ENCODE measurements at places on chromosomes 5 and 9. TPM values are rescaled to one million over a fixed set of nuclear protein-coding genes. Genes with fewer than 3 reads are reported as not detected.

The TMEM8B gene
- polyA plus RNA-seq: 5.3 TPM

The HTR4 gene
- not detected for polyA plus RNA-seq

DNA sequence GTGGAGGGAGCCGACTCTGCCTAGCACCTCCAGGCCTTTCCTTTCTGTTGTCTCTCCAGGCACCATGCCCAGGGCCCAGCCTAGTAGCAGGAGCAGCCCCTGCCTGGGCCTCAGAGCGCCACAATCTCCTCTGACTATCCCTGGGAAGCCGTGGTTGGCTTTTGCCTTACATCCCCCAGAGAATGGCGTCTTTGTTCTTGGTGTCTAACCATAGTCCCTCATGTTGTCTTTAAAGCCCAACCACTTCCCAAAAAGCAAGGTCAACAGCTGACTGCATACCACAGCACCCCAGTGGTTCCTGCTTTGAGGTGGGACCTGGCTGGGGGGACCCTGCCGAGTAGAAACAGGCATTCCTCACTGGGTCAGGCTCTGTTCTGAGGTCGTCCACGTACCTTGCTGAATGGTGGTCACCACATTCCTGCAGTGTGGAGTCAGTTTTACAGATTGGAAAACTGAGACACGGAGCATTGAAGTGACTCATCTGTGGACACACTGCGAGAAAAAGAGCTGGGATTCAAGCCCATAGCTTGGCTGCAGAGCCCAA lies 13.7 kb upstream of the CERCAM start:
- no peak for DNase-seq

GRCh38 chr9:114117614-114117995 lies 18.5 kb upstream of the KIF12 start:
- no peak for DNase-seq

DNA sequence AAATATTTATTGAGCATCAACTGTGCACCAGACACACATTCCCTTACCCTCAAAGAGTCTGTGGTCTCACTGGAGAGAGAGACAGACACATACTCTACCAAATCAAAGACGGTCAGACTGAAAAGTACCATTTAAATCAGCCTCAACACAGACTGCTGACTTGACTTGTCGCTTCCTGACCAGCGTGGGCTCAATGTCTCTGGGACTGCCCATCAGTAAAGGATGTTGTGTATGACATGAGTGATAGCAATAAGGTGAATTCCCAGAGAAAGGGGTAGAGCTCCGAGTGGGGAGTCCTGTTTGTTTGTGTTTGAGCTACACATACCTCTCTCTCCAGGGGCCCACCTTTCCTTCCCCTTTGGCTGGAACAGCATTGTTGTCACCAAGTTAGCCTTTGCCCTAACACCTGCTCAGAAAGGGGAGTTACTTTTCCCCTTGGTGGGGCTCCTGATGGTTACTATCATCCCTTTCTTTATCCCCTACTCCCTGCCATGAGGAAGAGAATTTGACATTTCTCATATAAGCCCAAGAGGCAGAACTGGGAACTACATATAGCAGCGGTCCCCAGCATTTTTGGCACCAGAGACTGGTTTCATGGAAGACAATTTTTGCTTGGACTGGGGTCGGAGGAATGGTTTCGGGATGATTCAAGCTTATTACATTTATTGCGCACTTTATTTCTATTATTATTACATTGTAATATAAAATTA lies 33.9 kb downstream of the NR4A3 start:
- DNase-seq: no peak

The CLPTM1L gene
- polyA plus RNA-seq: 202 TPM

DNA sequence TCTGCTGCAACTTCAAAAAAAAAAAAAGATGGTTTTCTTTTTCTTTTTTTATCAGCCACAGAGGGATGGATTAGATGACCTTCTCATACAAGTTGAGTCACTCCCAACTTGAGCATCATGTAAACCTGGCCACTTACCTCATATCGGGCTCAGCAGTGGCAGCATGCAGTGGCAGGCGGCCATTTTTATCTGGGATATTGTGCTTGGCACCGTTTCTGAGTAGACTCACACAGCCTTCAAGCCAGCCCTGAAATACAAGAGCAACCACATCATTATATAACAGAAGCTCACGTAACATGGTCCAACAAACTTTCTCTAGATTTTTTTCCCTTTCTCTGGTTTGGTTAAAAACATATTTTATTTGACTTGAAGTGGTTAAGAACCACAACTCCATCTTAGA lies 62.6 kb downstream of the ANKRD55 start:
- no peak for DNase-seq

The OR1Q1 gene
- polyA plus RNA-seq: 0.29 TPM

GRCh38 chr9:79565245-79565644 lies 6.5 kb upstream of the TLE4 start:
- DNase-seq: no peak

The CARD9 gene
- 1.7 TPM for polyA plus RNA-seq

- no peak for DNase-seq
Measured at GRCh38 chr5:602466-603035, 9.6 kb upstream of the CEP72 start.

DNA sequence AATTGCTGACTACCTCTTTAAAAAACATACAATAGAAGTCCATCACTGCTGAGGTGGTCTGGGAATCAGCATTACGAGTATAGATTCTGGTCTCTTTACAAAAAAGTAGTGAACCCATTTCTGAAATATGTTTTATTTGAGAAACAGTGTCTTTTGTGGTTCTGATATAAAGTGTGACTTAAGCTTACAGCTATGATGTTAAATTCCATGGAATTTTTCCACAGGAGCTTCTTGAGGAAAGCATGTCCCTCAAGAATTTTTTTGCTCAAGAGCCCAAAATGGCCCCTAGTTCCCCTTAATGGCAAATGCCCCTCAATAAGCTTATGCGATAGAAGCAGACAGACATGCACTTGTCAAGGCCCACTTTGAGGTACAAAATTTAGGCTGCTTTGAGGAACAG lies 265.7 kb downstream of the FAM170A start:
- no peak for DNase-seq

DNA sequence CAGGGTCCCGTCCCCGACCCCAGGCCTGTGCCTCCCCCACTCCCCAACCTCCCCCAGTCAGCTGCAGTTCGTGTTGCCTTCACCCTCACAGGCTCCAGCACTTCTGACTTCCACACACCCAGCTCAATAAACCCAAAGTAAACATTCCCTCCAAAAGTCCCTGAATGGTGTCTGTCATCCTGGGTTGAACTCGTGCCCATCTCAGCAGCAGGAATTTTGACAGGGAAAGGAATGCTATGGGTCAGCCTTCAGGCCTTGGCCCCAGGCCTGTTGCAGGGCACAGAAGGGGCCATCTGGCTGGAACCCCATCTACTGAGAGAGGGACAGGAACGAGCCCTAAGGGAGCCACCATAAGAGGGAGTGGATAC lies 29.6 kb upstream of the CNOT6 start:
- DNase-seq: no peak

DNA sequence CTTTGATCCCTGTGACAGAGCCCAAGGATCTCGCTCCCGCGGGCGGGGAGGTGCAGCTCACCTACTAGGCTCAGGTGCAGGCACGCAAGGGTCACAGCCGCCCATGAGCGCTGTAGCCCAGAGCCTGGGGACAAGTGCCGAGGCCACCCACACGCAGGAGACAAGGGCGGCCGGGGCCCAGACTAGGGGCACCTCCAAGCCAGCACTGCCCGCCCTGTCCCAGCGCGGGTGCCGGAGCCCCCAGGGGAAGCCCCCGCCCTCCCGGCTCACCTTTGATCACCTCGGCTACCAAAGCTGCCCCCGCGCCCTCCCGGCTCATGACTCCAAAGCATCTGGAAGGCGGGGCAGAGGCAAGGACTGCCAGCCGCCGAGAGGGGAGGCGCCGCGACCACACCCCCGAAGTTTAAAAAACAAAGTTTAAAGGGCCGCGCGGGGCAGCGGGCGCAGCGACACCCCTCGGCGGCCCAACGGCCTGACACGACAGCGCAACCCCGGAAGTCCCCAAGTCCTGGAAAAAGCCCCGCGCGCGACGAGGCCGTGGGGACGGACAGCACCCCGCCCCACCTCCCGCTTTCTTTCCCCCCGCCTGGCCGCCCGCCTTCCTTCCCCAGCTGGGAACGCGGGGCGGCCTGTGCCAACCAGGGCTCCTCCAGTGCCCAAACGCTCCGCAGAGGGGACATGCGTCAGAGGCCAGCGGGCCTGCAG lies 53.0 kb downstream of the CDC14B start:
- DNase-seq: peak; percentile 89

- DNase-seq: no peak
Measured at GRCh38 chr9:79686381-79687130, 114.8 kb downstream of the TLE4 start.

The CFAP77 gene
- polyA plus RNA-seq: 1.1 TPM

DNA sequence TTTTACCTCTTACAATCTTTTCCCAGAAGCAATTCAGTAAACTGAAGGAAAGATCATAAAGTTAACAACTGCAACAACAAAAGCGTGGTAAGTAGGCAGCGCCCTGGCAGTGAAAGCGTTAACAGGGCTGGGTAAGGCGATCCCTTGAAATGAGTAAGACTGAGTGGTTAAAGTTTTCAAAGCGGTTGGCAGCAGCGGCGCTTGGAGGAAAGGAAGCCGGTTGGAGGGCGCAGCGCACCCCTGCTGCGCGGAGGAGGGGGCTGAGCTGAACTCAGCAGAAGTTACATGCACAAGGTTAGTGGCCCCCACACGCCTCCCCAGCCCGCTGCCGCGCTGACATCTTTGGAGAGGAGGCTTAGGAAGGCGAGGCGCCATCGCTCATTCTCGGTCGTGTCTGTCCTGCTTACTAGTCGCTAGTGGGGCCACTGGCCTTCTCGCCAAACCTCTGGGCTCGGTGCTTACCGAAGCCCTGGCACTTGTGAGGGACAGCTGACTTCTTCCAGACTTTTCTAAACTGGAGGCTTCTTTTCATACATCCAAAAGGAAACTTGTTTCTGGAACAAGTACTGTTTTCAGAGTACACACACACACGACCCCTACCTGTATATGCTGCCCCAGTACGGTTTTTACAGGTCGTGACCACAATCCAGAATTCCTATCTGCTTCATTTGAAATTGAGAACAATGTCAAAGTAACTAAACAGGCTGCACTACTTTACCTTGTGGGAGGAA lies at the start of gene SH3RF2:
Gene SH3RF2 (plus strand): TSS at position 178 of the 731 bp plus-strand sequence. CDS start 1,351 bp downstream, outside the sequence.
- no peak for DNase-seq

DNA sequence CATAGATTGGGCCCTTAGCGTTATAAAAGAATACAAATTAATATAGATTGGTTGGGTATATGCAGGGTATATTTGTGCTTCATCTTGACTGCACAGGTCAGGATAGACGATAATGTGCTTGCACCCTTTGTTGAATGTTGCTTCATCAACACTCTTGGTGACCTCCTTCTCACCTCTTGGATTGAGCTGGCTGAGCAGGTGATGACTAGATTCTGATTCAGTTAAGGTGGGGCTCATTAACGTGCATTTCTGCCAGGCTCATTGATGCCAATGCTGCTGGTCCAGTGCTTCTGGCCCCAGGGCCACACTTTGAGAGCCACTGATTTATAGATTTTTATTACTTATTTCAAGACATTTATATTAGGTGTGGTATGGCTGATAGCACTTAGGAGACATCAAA lies 27.7 kb downstream of the PCSK5 start:
- no peak for DNase-seq

GRCh38 chr9:138082918-138083636 lies 205.5 kb downstream of the CACNA1B start:
- DNase-seq: peak; percentile 4

The PCDHB13 gene
- polyA plus RNA-seq: 0.85 TPM

GRCh38 chr5:56159521-56159947 lies 73.6 kb downstream of the ANKRD55 start:
- DNase-seq: no peak

DNA sequence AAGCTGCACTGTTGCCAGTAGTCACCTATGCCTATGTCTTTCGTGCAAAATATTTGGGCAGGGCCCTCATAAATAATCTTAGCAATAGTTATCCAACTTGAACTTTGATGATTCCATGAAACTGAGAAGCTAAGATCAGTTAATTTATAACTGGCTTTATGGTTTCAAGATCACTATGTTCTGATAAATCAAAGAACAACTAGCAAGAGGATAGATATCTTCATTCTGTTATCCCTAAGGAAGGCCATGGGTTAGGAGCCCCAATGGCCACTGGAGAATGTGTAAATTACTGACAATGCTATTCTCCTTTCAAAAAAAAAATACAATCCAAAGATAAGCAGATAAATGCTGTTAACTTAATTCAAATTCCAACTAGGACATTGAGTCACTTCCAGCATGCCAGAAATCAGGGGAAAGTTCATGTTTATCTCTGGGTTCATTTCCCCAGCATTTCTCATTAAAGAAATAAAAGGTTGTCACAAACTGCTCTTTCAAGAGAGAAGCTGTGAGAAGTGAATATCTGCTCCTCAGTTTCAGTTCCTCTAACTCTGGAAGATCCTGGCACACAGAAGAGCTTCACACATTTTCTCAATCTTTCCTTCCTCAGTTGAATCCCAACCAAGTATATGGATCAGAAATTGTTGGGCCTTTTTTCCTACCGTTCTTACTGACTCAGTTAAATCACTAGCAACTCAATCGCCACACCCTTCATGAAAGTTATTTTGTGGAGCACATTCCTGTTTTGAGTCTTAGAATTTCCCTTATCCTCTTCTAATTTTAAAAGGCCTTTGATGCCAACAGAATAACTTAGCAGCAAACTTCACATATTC lies 59.6 kb upstream of the SLC1A1 start:
- DNase-seq: no peak

The PHYHD1 gene
- polyA plus RNA-seq: not detected

The PDLIM4 gene
- 57.1 TPM for polyA plus RNA-seq

GRCh38 chr9:123164285-123164684 lies 104.1 kb downstream of the STRBP start:
- no peak for DNase-seq

DNA sequence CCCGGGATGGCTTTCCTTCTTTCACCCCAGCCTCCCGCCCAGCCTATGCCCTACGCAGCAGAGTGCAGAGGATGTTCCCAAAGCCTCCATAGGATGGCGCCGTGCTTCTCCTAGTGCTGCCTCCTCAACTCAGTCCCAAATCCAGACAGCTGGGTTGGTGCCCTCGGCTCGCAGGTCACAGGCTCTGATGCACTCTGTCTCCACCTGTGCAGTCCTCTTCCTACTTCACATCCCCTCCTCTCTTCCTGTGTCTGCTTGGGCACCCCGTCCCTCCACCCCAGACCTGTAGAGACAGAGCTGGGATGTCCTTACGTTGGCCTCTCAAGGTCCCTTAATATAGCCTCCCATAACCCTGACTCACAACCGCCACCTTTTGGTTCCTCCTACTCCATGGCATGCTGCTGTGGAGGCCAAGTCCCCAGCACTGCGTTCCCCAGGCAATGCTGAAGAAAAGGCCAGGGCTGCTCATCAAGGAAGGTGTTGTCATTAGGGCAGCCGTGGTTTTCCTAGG lies 314.4 kb downstream of the GADD45G start:
- DNase-seq: no peak

DNA sequence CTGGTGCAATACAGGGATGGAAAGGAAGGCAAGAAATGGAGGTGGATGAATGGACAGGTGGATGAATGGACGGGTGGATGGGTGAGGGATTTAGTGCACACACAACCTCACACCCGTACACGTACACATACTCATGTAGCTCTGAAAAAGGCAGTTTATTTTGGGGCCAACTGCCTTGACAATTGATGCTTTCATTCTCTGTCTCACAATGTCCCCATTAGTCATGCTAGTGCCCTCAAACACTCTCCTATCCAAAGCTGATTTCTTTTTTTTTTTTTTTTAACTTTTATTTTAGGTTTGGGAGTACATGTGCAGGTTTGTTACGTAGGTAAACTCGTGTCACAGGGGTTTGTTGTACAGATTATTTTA lies 495.0 kb downstream of the DMAC1 start:
- DNase-seq: no peak

Data from SK-N-SH (cell line).